ENCODE measurements at places on chromosomes 6 and 20. TPM values are rescaled to one million over a fixed set of nuclear protein-coding genes. Genes with fewer than 3 reads are reported as not detected.
A peak's percentile ranks its signal among the peaks of the same experiment; 100 is the strongest.

Gene KHDRBS2
- 9.7 TPM for total RNA-seq

Gene MARCKS
- total RNA-seq: 158 TPM

DNA sequence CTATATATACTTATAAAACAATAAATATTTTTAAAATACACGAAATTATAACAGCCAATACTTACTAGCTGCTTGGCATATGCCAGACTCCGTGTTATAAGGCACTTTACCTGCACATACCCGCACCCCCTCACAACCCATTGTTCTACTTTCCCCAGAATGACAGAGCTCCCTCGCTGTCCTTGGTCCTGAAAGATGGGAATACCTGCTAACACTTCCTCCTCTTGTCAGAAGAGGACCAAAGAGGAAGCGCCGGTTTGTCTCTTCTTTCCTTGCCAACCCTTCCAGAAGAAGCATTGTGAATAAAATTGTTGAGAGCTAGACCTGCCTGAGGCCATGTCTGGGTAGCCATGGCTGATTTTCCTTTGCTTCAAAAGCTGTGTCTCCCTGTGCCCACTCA, 149.3 kb downstream of the PTPRT start:
- H3K27me3 ChIP-seq: peaks cover 2% of the 10 kb centered on the region
- no peaks in the 10 kb centered on the region for H3K36me3 ChIP-seq
- no peak overlapping the region for H3K4me3 ChIP-seq
- peak; percentile 55 for DNase-seq

GRCh38 chr6:77844822-77845221, 192.0 kb downstream of the MEI4 start:
- no peak overlapping the region for H3K27ac ChIP-seq
- H3K27me3 ChIP-seq: no peaks in the 10 kb centered on the region
- DNase-seq: no peak

Gene SLC26A8
- not detected for total RNA-seq

- no peaks in the 10 kb centered on the region for H3K27me3 ChIP-seq
- H3K27ac ChIP-seq: no peak overlapping the region
- DNase-seq: no peak
- H3K36me3 ChIP-seq: no peaks in the 10 kb centered on the region
- no peak overlapping the region for H3K4me3 ChIP-seq
- H3K4me1 ChIP-seq: no peaks in the 10 kb centered on the region
Measured at GRCh38 chr6:129007701-129008373, 124.9 kb downstream of the LAMA2 start.

DNA sequence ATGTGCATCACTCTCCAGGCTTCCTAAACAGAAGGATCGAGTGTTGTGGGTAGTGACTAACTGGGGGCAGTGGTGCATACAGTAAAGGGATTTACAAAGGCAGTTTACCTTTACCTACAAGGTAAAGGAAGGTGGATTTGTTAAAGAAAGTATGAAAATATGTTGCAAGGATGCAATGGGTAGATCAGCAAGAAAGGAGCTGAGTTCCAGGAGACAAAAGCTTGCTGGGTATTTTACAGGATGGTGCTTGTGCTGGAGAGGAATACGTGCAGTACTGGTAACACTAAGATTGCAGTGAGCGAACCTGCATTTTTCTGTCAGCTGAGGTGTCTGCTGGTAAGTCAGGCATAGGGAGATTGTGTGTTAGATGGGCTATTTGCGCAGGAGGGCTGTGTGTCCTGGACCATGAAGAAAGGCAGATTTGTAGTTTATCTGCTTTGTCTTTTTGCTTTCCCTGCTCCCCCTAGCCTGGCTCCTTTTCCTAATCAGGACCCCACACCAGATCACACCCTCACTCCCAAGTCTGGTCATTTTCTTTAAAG, 304.6 kb downstream of the THBS2 start:
- no peaks in the 10 kb centered on the region for H3K36me3 ChIP-seq
- no peak overlapping the region for H3K4me3 ChIP-seq
- no peak for DNase-seq
- peaks cover 13% of the 10 kb centered on the region for H3K27me3 ChIP-seq
- no peak overlapping the region for H3K27ac ChIP-seq

DNA sequence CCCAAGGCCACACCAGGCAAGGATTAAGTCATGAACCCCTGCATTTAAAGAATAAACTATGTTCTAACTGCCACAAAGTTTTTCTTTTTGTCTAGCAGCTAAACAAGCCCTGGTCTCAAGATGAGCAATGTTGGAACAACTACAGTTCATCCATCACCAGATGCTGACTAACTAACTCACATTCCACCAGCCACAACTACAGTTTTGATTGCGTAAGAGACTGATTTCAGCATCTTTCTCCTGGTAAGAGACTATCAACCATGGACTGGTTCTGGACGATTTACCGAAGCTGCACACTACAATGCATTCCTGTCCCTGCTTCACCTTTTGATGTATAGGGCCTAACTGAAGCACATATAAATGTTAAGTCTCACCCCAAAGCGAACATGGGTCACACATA, 43.0 kb downstream of the F13A1 start:
- no peak for DNase-seq
- H3K27me3 ChIP-seq: peaks cover 23% of the 10 kb centered on the region
- H3K27ac ChIP-seq: no peak overlapping the region
- no peaks in the 10 kb centered on the region for H3K4me1 ChIP-seq
- H3K36me3 ChIP-seq: no peaks in the 10 kb centered on the region
- no peak overlapping the region for H3K4me3 ChIP-seq

DNA sequence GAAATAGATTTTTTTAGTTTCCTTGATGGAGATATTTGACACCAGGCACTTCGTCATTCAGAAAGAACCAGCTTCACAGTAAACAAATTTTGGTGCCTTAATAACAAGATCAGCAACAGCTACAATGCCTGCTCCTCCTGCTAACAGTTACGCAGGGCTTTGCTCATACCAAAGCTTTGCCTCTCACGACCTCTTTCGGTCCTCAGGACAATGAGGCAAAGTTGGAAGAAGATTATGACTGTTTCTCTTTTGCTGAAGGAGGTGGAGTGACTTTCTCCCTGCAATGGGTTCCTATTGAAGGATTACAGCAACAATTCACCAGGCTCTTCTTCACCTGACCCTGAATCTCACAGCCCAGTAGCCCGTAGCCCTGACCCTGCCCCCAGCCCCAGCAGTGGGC, 440.1 kb downstream of the PREX1 start:
- H3K27me3 ChIP-seq: no peaks in the 10 kb centered on the region
- H3K4me1 ChIP-seq: peaks cover 2% of the 10 kb centered on the region
- DNase-seq: no peak
- H3K27ac ChIP-seq: no peak overlapping the region
- H3K4me3 ChIP-seq: no peak overlapping the region

DNA sequence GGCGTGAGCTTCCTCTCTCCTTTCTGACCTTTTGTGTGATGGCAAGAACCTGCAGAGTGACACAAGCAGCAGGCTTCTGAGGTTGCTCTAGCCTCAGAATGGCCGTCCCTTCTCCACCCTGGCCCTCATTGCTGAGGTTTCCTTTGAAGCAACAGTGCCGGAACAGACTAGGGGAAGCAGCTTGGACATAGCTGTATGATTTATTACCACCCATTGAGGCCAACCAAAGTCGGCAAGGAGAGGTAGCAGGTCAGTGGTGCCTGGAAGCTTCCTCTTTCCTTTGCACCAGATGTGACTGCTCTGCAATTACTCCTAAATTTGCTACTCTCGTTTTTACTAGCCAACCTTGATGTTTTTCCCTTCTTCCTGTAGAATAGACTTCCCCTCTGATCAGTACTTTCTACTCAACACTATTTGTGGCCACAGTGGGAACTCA, 31.4 kb downstream of the PTPN1 start:
- H3K4me3 ChIP-seq: no peak overlapping the region
- H3K27me3 ChIP-seq: no peaks in the 10 kb centered on the region
- no peaks in the 10 kb centered on the region for H3K36me3 ChIP-seq
- peak overlapping the region; percentile 64 for H3K27ac ChIP-seq

DNA sequence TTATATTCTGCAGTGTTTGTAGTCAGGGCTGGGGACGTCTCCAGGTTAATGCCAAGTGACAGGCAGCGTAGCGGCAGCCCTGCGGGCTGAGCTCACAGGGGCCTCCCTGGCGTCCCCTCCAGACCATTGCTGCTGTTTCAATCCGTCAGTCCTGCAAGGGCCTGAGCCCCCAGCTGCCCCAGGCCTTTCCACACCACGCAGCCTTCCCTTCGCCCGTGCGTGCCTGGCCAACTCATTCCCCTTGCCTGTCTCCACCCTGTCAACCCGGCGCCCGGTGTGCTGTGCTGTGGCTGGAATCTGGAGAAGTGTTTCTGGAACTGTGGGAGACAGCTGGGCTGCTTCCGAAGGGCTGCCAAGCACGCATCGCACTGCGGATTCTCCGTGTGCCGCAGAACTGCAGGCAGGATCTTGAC, 11.9 kb downstream of the BHLHE23 start:
- H3K27me3 ChIP-seq: peaks cover 59% of the 10 kb centered on the region
- no peak overlapping the region for H3K4me3 ChIP-seq
- no peak for DNase-seq
- no peak overlapping the region for H3K27ac ChIP-seq

DNA sequence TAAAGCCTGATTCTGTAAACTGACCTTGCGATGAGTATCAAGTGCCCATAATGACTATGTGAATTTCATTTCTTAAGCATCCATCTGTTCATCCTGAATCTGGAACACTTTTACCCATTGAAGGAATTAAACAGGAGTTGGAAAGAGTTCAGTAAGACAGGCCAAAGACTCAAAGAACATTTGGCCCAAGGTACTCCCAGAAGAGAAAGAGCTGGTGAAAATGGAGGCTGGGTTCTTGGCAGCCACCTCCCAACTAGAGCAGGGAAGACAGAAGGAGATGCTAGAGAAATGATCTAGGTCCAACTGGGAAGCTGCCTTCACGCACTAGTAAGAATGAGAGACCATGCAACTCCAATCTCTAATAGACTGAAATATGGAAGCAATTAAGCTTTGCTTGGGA, 290.8 kb upstream of the RNF24 start:
- no peak for DNase-seq
- no peak overlapping the region for H3K4me3 ChIP-seq
- H3K4me1 ChIP-seq: no peaks in the 10 kb centered on the region

Gene ZSCAN23
- total RNA-seq: 22.6 TPM

DNA sequence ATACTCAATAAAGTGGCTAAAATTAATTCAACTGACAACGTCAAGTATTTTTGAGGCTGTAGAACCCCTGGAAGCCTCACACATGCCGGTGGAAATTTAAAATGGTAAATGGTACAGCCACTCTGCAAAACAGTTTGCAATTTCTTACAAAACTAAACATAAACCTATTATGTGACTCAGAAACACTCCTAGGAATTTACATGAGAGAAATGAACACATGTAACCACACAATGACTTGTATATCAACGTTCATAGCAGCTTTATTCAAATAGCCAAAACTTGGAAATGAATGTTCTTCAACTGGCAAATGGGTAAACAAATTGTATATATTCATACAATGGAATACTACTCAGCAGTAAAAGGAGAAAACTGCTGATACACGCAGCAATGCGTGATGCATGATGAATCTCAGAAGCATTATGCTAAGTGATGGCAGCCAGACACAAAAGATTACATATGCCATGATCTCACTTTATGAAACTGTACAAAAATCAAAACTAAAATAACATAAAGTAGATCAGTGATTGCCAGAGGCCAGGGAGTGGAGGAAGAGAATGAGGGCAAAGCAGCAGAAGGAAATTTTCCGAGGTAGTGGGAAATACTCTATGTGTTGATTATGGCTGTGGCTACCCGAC, 112.5 kb downstream of the FAM50B start:
- H3K36me3 ChIP-seq: no peaks in the 10 kb centered on the region
- peaks cover 3% of the 10 kb centered on the region for H3K27me3 ChIP-seq
- H3K4me3 ChIP-seq: no peak overlapping the region
- H3K4me1 ChIP-seq: no peaks in the 10 kb centered on the region
- DNase-seq: no peak
- no peak overlapping the region for H3K27ac ChIP-seq

Gene PSORS1C2
- not detected for total RNA-seq

Gene SYNDIG1
- 0.38 TPM for total RNA-seq

DNA sequence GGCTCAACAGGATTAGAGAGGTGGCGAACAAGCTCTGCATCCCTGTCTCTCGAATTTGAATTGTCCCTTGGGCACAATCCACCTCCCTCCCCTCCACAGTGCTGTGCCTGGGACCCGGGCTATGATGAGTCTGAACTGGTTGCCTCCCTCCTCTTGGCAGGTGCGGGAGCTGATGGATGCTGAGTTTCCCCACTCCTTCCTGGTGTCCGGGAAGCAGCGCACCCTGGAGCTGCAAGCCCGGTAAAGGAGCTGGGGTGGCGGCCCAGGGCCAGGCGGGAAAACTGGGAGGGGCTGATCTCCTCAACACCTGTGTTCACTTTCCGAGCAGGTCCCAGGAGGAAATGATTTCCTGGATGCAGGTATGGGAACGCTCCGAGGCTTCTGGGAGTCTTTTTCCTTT, 14.9 kb downstream of the FGD2 start:
- no peak for DNase-seq
- H3K4me3 ChIP-seq: no peak overlapping the region
- H3K27ac ChIP-seq: no peak overlapping the region
- H3K27me3 ChIP-seq: peaks cover 14% of the 10 kb centered on the region
- H3K4me1 ChIP-seq: peaks cover 21% of the 10 kb centered on the region

DNA sequence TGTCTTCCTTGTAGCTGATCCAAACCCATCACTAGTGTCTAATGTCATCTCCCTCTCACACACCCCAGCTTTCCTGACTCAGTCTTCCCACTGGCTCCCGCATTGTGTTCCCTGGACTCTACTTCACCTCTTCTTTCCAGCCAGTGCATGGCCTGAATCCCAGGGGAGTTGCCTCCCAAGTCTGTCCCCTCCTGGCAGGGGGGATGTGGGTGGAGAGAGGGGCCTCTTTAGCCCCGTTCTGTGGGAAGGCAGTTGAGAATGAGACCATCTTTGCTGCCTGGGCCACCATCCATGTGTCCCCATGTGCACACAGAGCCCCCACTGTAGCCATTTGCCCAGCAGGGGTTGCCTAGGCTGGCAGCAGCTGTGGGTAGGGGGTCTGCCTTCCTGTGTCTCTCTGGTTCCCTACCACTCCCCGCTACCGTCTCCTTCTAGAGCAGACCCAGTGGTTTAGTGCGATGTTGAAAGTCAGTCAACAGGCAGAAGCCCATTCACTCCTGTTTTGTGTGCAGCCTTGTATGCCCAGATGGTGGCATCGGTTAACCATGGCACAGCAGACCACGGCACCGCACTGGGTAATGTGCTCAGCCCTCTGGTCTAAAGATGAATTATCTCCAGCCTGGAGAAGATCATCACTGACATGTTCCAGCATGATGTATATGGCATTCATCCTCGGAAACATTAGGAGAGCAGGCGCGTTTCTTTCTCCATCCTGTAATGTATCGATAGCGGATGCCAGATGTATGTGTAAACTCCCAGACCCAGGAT, 178.8 kb upstream of the SNX9 start:
- H3K27me3 ChIP-seq: no peaks in the 10 kb centered on the region
- H3K36me3 ChIP-seq: no peaks in the 10 kb centered on the region
- no peak overlapping the region for H3K4me3 ChIP-seq
- no peak for DNase-seq
- no peaks in the 10 kb centered on the region for H3K4me1 ChIP-seq
- H3K27ac ChIP-seq: no peak overlapping the region

Data from progenitor cell of endocrine pancreas (in vitro differentiated cells).